Glutamatergic neuron (in vitro differentiated cells): ENCODE measurements at places on chromosomes 1 and 21.

GRCh38 chr1:101164776-101165175 lies 72.0 kb upstream of the S1PR1 start:
- no peak for DNase-seq

- no peak for DNase-seq
Measured at GRCh38 chr1:28197682-28198415, 21.4 kb upstream of the PTAFR start.

DNA sequence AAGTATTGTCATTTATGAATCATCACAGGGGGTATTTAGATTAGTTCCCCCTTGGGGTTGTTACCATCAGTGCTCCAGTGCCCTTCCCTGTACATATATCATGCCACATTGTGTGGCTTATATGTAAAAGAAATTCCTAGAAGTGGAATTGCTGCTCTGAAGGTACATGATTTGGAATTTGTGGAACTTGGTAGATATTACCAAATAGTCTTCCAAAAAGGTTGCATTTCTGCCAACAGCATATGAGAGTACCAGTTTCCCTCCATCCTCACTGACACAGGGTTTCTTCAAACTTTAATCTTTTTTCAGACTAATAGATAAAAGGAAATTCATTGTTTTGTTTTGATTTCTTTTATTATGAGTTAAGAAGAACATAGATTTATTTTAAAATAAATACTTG lies 41.3 kb downstream of the AKNAD1 start:
- DNase-seq, result no peak

GRCh38 chr1:84669831-84670230 lies 20.4 kb downstream of the SSX2IP start:
- no peak for DNase-seq

DNA sequence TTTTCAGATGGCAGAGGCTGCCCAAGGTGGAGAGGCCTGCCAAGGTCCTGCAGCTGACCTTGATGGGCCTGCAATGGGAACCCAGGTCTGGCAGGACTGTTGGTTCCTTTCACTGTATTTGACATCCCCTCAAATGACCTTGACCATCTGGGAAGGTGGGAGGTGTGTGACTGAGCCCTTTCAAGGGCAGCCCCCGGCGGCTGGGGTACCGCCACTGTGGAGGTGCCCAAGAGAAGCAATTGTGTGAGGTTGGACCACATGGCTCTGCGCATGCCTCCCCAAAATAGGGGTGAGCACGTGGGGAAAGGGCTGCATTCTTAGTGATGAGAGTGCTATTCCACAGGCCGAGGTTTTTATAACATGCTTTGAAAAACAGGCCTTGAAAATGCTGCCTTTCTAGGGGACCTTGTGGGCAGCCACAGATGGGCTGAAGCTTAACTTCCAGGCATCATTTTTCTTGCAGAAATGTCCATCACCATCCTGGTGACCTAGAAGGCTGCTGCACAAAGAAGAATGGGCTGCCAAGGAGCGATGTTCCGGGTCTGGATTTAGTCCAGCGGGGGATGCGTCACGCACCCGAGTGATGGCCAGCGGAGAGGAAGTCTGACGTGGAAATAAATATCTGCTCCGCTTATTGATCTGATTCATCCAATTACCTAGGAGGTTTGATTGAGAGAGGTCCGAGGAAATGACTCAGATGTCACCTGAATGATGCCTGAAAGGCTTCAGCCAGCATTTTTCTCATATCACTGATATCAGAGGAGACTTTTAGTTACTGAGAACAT lies 16.5 kb upstream of the UTS2 start:
- no peak for DNase-seq

DNA sequence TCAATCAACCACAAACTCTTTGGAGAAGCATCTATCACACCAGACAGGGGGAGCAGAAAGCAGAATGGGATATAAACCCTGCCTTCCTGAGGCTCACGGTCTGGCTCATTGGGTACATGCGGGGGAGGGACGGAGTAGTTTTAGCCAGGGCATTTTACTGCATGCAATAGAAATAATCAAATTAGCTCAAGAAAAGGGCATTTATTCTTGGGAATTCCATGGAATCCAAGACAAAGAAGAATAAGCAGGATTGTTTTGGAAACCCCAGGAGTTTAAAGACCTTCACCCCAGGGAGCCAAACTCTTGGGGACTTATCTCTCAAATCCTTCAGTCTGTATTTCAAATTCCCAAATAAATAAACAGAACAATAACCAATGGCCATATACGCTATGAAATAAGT lies 5.2 kb upstream of the KAZN start:
- no peak for DNase-seq

DNA sequence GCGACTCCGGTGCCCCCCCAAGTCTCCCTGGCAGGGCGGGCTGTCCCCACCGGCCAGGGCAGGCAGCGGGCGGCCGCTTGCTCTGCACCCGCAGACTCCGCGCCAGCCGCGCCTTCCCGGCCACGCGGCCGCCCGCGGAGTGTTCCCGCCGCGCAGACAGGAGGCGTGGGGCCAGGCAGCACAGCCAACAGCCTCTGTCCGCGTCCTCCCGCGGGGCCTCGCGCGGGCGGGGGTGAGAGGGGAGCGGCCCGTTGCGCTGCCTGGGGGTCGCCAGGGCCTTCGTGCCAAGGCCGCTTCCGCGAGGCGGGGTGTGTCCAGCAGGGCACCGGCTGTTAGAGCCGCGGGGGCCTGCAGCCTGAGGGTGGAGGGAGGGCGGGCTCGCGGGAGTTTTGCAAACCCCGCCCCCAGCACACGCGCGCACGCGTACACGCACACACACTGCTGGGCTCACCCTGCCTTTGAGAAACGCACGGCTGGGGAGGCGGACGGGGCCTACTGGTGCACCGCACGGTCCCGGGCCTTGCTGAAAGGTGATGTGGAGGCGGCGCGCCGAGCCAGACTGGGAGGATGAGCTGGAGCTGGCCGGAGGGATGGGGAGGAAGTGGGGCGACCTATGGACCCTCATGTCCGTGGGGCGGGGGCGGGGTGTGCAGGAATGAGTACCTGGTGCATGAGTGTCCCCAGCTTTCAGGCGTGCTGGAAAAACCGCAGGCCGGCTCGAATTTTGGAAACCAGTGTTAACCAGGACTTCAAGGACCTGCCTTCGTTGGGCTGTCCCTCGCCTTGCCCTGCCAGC lies 41.5 kb downstream of the KIAA1614 start:
- peak; percentile 38 for DNase-seq

DNA sequence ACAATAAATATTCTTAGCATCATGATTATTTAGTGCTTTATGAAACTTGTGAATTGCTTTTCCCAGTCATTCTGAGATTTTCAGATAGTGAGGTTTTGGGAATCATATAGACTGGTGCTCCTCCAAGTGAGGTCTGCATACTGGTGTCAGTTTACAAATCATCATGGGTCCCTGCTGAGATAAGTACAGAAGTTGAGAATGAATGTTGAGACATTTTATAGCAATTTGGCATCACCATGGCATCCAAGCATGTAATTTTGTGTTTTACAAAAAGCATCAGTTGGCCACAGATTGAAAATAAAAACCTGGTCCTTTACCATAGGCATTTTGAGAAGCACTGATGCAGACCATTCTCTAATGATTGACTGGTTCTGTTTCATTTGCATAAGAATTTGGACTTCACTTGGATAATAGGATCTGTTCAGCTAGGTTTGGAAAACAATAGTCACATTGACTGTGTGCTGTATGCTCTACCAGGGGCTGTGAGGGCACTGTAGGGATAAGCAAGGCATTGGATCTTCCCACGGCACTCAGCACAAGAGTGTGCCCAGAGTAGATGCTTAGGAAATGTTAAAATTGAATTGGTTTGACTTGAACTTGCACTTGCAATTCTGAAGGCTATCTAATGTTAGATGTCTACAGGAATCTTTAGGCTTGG lies 79.0 kb upstream of the JUN start:
- DNase-seq, result no peak

DNA sequence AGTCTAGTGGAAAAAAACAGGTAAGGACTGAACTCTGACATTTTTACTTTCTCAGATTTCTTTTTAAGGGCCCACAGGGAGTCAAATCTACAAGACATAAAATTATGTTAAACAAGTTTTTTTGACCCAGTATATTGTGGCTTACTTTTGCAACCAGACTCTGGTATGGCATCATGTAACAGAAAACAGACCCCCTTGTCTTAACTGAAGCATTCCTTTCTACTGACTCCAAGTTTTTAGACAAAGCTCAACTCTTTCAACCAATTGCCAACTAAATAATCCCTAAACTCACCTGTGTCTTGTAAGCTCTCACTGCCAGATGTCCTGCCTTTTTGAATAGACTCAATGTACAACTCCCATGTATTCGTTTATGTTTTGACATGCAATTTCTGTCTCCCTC lies 64.3 kb downstream of the FASLG start:
- no peak for DNase-seq
